ENCODE measurements at places on chromosomes 7 and 10.
A peak's percentile ranks its signal among the peaks of the same experiment; 100 is the strongest.

DNA sequence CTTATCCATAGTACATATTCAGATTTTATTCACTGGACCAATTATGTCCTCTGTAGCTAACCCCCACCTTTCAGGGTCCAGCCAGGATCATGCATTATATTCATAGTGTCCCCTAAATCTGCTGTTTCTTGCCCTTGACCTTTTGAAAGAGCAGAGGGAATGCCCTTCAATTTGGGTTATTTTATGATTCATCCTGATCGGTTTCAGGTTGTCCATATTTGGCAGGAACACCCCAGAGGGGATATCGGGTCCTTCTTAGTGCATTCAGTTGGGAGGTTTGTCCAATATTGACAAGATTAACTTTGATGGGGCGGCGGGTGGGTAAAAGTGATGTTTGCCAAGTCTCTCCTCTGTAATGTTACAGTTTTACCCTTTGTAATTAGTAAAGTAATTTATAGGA, 60.9 kb downstream of the SHH start:
- no peak for DNase-seq

DNA sequence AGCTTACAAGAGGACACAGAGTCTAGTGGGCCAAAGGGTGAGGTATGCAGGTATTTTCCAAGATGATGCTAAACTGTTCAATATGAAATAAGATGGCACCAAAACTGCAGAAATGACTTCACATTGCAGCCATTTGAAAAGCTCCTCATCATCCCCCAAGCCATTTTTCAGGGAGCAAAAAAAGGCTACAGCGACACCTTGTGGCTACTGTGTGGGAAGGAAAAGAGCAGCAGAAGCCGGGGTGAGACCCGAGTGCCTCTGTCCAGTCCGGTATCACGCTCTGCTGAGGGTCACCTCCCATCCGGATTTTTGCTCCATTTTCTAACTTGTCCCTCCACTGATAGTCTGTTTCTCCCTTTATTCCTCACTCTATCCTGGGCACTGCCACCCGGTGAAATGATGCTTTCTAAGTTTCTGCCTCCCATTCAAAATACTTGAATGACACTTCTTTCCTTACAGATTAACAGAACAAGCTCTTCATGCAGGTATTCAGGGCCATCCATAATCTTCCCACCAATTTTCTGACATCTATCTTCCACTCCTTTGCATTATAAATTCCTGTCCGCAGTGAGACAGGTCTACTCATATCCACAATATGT, 220.2 kb downstream of the DGKI start:
- DNase-seq = peak; percentile 7

- no peak for DNase-seq
Measured at GRCh38 chr7:117637937-117638336, 158.1 kb downstream of the CFTR start.

DNA sequence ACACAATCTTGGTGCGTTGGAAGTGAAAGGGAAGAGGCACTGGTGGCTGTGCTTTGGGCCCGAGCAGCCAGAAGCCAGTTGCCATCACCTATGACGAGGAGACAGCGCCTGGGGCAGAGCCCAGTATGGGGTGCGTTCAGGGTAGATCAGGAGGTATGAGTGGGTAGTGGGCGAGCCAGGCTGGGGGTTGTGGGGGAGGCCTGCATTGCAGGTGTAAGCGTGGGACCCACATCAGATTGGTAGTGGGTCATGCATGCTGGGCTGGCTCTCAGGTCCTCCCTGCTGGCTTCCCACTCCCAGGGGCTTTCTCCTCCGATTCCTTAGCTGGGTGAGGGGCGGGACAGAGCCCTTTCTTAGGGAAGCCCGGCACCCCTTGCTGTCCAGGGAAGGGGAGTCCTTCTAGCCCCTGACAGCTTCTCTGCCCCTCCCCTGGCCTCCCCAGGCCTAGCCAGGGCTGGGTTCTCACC, 445 bp upstream of the PVRIG start:
- DNase-seq = no peak
